ENCODE measurements at places on chromosomes 16 and 17.

- no peak for DNase-seq
These were observed 58.8 kb downstream of the RPTOR start for GRCh38 chr17:80603396-80603795.

- no peak for DNase-seq
These were observed 4.8 kb downstream of the CBLN1 start for GRCh38 chr16:49276646-49277385.

GRCh38 chr16:24745391-24745790, 15.9 kb downstream of the TNRC6A start:
- DNase-seq: no peak

DNA sequence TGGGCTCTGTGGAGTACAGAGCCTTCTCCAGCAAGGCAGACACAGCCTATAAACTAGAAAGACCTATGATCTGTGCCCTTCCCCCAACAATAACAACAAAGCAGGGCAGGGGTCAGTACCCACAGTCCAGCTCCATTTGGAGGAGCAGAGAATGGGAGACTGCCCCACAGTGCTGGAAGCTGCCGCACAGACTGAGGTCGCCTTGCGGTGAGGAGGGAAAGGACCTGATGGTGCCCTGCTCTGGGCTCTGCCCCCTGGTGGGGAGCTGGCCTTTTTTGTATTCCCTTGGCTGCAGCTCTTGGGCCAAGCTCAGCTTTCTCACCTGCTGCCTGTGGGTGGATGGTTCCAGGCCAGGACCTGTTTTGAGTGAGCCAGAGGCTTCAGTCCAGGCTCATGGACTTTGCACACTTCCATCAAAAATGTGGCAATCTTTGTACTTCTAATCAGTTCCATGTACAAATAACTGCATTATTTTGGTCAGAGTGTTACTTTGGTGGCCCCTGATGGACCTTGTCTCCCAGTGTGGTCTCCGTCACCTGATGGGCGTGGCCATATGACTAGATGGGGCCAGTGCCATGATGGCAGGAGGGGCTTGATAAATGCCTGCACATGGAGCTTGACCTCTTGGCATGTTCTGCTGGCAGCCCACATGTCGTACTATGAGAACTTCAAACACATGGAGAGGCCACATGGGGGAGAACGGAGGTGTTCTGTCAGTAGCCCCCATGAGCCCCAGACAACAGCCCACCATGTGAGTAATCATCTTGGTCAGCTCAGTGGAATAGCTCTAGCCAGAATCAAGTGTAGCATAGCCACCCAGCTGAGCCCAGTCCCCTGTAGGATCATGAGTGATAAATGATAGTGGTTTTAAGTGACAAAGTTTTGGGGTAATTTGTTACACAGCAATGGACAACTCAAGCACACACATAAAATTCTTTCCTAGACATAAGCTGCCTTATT, 24.2 kb downstream of the B9D1 start:
- DNase-seq: peak; percentile 75

DNA sequence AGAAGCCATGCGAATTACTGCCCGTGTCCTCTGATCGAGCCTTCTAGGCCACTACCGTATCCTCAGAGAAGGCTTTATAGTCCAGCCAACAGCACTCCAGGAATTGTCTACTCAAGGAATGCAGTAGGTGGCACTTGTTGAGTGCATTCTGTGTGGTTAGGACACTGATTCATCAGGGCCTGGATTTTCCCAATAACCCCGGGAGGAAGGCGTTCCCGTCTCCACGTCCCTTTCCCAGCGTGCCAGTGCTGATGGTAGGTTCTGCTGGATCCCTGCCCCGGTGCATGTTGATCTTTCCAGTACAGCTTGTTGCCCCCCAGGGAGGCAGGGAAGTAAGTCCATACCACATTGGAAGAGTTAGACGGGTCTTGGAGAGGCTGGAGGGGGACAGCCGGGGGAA, 122.2 kb downstream of the RPTOR start:
- no peak for DNase-seq

- DNase-seq: peak; percentile 57
These were observed 12.9 kb downstream of the KRT39 start for GRCh38 chr17:40953881-40954280.

DNA sequence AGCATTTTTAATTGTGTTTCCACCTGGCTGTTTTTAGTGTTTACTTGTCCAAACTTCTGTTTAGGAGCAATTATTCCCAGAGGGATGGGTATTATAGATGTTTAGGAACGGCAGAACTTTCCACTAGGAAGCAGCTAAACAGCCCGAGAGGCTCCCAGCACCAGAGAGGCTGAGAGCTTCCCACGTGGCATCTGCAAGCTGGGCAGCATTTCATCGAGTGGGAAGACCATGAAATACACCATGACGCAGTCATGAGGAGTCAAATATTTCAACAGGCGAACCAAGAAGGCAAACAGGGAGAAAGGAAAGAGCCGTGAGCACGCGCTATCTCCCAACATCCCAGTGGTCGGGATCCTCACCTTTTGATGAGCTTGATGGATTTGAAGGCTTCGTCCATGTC, 24.1 kb downstream of the TMEM204 start:
- no peak for DNase-seq

DNA sequence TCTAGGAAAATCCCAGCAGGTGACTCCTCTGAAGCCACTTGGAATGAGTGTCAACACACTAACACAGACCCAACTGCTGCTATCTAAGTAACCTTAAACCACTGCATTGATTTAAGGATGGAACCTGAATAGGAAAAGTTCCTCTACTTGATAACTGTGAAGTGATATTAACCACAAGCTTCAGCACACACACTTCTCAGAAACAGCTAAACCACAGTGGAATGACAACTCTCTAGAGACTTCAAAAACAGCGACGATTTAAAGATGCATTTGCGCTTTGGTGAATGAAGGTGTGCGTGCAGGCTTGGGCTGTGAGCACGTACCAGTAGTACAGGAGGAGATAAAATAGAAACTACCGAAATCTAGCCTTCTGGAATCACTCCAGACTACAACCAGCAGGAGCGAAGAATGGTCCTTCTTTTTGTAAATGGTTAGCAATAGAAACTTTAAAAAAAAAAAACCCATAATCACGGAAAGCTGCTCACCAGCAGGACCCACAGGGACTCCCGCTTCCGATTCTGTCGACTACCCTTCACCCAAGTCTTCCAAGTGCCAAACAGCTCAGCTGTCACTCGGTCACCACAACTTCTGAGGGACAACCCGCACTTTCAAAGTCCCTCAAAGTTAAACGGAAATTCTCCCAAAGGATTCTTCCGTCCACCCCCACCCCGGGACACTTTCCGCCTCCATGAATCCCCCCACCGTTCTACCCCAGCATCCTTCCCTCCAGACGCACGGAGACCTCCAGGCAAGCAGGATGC, 137.7 kb upstream of the CORO6 start:
- peak; percentile 61 for DNase-seq

DNA sequence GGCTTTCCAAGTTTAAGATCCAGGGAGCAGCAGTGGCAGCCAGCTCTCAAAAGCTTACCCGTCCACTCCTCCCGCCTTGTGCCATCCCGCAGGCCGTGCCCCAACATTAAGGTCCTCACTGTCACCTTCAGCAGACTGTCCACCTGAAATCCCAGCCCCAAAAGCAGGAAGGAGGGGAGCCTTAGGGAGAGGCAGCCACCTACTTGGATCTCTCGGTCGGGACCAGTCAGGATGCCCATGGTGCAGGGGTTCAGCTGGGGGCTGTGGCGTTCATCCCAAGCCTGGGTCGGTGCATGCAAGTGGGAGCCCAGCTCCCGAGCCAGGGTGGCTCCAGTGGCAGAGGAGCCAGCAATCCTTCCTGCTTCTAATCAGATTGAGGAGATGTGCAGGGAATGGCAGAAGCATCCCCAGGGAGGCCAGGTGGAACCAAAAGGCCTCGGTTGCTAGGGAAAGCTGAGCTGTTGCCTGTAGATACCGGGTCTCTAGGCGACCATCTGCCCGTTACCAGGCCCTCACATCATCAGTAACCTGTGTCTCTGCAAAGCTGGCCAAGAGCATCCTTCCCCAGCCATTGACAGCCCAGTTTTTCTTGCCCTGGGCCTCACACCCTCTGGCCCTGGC, 24.6 kb downstream of the CNGB1 start:
- no peak for DNase-seq

- no peak for DNase-seq
These were observed 147.3 kb downstream of the SNX11 start for GRCh38 chr17:48254896-48255295.

- no peak for DNase-seq
These were observed 151.8 kb downstream of the IRF8 start for GRCh38 chr16:86050591-86051367.

DNA sequence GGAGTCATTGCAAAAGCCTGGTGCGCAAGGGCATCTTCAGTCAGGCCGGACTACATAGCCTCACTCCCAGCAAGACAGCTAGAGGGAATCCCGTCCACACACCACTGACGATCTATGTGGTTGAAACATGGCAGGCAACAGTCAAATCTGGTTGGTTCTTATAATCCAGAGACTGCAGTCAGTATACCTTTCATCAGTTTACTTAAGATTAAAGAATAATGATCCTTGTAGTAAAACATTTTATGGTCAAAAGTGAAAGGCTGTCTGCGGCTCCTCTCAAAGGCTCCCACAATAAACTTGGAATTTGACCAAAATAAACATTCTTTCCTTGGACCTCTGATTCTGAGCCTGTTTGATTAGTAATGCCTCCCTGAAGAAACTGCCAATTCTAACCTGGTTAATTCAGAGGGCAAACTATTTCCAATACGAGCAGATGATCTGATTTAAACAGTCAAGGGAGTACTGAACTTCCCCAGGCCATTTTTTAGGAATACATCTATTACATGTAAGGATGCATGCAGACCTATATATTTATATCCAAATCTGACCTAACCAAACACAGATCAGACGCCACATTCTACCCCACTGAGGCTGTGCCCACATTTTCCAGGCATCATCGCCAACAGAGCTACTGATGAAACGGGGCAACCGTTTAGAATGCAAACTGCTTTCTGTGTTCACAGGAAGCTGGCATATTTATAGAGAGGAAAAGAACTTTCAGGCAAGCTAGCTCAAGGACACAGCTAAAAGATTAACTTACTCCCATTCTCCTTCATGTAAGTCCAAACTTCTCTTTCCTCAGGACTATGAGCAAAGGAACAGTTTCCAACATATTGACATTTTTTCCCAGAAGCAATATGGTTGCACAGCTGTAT, 15.3 kb upstream of the TXNDC11 start:
- no peak for DNase-seq

GRCh38 chr16:89135166-89135565, 36.4 kb upstream of the CDH15 start:
- no peak for DNase-seq

DNA sequence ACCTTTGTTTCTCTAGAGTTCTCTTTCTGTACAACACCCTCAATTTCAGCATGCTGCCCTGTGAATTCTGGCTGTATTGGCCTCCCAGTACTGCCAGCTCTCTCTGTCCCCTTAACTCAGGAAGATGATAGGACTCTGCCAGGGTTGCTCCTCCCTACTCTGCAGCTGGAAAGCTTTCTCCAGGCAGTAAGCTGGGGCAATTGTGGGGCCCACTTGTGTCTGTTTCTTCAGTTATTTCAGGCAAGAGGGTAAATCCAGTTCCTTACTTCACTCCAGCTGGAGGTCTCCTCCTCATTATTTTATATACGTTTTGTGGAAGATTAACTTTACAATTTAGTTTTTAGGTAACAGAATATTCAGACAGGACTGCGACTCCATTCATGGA, 9.9 kb downstream of the C17orf100 start:
- no peak for DNase-seq

- no peak for DNase-seq
These were observed 14.6 kb downstream of the SMTNL2 start for GRCh38 chr17:4598776-4599504.

DNA sequence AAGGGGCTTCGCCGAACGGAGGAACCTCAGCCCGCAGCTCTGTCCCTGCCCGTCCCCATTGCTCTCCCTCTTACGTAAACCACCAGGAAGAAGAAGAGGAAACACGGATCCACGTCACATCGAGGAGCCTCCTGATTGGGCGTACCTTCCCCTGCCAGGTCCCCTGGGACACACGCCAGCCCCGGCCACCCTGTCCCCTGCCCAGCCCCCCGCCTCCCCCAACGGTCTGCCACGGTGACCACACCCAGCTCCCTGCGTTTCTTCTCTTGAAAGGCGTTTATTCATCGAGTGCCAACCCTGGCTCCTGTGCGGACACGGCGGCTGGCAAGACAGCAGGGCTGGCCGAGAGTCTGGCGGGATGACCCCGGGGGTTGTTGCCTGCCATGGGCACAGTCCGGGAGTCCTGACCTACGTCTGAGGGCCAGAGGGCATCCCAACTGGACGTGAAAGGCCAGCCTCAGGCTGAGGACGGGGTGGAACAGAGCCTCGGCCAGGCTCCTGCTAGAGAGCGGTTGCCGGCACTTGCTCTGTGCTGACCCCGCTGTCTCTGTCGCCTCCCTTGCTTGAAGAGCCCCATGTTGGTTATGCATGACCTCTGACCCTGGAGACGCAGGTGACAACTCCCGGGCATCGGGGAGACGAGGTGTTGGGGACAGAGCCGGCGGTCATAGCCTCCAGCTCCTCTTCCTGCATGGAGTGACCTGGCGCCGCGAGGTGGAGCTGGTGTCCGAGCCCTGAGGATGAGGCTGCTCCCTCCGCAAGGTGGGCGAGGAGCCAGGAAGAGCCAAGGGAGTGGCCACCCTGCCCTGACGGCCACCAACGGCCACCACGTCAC, 40.5 kb upstream of the ACSF3 start:
- no peak for DNase-seq

- DNase-seq: no peak
These were observed 69.9 kb upstream of the CDH5 start for GRCh38 chr16:66296591-66296990.
